ENCODE measurements at places on chromosomes 11 and 22.

- DNase-seq, result no peak
These were observed 229.0 kb upstream of the ZC3H12C start for GRCh38 chr11:109864151-109864661.

DNA sequence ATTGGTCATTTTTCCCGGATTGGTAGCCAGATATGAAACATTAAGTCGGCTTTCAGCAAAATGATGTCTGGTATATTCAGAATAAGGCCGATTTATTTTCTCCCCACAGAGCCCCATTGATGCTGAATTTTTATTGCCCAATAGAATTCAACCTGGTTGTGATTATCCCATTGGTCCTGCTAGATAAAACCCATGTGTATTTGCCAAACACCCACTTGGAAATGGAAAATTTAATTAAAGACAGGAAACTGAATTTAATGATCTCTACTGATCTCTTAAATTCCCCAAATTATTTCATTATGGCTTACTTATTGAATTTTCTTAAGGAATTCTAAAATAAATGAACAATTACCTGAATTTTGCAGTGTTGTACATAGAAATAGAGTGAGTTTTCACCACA, 609.8 kb downstream of the NTM start:
- DNase-seq, result no peak

GRCh38 chr22:29737251-29738117, 17.7 kb downstream of the CABP7 start:
- DNase-seq, result no peak

DNA sequence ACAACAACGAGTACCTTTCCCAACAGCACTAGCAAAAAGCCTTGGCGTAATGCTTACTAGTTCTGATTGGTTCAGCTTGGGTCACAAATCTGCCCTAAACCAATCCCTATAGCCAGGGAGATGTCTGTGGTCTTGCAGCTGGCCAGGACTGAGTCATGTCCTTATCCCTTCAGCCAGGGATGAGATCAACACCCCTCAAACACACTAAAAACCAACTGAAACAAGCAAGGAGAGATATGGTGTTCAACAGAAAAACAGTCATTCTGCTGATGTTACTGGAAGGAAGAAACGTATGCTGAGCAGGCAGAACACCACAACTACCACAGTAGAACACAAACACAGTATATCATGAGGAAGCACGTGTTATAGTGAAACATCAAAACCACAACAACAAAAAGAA, 375.6 kb downstream of the LARGE1 start:
- DNase-seq, result peak; percentile 22

DNA sequence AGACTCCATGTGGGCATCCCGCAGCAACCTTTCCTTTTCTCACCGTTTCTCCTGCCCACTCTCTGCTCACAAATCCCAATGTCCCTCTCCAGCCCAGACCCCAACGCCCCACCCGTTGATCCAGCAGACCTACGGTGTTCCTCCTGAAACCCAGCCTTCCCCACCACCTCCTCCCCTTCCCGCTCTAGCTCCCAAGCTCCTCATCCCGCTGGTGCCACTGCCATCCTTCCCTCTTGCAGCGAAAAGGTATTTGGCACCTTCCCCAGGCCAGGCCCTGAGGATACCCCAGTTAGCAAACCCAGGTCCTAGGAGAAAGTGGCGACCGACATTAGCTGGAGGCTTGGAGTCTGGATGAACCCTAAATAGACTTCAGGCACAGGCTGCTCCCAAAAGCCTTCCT, 84.0 kb upstream of the RTL6 start:
- no peak for DNase-seq

DNA sequence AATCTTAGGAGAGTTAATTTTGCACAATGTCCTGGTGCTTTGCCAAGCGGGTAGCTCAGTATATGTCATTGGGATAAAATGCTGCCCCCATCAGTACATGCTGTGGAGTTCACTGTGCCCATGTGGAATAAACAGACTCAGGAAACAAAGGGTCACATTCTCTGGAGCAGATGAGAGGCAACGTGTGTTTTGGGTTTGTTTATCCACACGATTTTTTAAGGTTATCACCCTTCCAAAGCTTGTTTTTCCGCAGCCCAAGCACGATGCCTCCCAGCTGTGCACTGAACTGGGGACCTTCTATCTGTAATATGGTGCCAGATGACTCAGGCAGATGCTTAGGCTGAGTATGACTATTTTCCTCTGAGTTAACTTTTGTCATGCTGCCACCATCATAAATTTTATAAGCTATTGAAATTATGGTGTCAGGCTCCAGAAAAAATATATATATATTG, 6.5 kb downstream of the OR4D6 start:
- no peak for DNase-seq

DNA sequence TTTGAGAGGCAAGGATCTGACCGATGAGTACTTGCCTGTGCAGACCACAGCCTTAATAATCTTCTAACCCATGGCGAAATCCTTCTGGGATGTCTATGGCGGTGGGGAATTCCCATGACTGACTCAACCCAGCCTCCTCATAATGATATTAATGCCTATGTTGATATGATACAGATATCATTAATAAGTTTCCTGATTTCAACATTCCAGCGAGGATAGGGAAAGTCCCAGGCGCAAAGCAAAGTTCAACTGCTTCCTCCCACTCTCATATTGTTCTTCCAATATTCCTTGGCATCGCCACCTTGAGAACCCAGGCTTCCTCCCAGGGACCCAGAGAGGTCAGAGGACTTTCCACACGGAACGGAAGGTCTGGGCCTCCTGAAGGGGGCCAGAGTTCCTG, 110.3 kb upstream of the TMEM45B start:
- DNase-seq, result no peak

GRCh38 chr22:28995551-28995950, 66.1 kb downstream of the C22orf31 start:
- no peak for DNase-seq

DNA sequence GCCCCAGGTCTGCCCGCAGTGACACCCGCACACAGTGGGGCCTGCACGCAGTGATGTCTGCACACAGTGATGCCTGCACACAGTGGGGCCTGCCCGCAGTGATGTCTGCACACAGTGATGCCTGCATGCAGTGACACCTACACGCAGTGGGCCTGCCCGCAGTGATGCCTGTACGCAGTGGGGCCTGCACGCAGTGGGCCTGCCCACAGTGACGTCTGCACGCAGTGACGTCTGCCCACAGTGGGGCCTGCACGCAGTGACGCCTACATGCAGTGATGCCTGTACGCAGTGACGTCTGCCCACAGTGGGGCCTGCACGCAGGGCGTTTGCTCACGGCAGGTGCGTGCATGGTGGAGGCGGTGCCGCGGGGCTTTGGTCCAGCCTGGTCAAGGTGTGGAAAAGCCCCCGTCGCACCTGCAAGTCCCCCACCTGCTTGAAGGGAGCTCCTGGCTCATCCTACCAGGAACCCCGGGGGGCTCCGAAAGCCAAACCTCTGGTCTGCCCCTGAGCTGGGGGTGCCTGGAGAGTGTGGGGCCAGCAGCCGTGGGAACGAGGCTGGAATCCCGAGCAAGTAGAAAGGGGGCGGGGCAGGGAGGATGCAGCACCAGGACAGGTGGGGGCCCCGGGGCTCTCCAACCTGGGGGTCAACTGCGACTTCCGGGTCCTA, 8.9 kb upstream of the SYT8 start:
- no peak for DNase-seq

DNA sequence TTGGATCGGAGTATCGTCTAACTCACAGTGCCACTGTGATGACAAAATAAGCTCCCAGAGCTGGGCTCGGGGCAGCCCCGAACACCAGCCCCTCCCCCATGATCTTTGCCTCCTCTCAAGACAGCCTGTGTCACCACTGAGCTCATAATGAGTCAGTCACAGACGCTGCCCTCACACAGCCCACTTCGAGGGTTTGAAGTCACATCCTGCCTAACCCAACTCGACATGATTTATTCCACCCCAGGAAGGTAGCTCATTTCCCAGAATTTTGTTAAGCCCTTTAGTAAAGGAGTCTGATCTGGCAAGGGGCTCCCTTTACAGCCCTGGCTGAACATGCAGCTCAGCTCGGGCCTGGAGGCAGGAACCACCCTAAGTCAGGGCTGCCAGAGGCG, 22.8 kb downstream of the MYH9 start:
- DNase-seq, result peak; percentile 90

- no peak for DNase-seq
These were observed 607.9 kb downstream of the NTM start for GRCh38 chr11:131978351-131978750.

DNA sequence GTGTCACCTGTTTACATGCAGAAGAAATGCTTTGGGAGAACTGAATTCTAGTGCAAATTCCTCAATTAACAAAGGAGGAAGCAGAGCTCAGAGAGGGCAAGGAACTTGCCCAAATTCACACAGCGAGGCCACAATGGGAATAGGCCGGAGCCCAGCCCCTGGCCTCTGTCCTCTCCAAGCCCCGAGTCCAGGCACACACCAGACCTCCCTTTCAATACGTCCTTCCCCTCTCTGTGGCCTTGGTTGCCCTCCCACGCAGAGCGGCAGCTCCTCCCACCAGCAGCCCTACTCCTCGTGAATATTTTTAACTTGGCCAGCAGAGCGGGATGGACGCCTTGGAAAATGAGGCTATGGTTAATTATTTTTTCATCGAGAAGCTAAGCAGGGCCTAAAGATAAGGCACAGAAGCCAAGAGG, 1.6 kb upstream of the CARD10 start:
- DNase-seq, result no peak

- DNase-seq, result peak; percentile 100
These were observed 4.0 kb upstream of the FTH1 start for GRCh38 chr11:61971248-61972111.

DNA sequence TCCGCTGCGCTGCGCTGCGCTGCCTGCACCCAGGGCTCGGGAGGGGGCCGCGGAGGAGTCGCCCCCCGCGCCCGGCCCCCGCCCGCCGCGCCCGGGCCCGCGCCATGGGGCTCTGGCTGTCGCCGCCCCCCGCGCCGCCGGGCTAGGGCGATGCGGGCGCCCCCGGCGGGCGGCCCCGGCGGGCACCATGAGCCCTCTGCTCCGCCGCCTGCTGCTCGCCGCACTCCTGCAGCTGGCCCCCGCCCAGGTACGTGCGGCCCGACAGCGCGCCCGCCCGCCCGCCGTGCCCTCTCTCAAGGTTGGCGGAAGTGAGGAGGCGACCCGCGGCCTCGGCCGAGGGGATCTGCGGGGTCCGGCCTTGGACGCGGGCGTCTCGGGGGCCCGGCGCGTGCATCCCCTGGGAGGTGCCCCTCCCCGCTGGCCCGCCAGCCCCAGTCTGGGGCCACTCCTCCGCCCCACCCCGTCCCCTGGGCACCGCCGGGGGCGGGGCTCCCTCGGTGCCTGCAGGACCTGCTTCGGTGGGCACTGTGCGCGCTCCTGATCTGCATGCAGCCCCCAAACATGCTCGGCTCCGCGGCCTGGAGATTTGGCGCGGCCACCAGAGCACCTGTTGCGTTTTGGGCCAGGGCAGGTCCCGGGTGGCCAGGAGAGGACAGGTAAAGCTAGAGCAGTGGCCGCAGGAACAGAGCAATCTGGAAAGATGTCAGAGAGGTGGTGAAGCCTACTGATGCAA, 429 bp downstream of the VEGFB start:
- DNase-seq, result no peak

DNA sequence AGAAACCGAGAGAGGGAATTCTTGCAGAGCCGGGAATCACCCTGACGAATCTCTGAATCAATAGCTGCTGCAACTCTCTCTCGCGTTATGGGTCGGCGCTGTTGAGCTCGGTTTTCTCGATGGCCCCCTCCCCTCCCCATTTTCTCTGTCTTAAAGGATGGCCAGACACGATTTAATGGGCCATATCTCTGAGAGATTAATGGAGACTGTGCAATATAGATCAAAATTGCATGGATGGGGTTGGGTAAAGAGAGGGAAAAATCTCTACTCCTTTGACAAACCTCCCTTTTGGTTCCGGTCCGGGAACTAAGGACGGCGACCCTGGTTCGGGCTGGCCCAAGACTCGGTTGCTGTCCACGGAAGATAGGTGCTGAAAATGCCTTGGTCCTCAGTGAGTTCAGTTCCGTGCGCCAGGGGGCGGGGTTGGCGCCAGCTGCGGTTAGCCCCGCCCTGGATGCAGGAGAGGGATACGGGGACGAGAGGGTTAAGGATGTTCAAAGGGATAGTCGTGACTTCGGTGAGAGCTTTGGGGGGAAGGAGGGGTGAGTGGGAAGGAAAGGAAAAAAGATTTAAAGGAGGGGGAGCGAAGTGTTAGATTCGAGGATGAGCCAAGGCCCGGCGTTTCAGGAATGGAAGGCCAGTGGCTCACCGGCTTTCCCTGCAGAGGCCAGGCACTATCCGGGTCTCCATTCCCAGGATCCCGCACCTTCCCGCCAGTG, 103.6 kb upstream of the HSD17B12 start:
- peak; percentile 56 for DNase-seq

DNA sequence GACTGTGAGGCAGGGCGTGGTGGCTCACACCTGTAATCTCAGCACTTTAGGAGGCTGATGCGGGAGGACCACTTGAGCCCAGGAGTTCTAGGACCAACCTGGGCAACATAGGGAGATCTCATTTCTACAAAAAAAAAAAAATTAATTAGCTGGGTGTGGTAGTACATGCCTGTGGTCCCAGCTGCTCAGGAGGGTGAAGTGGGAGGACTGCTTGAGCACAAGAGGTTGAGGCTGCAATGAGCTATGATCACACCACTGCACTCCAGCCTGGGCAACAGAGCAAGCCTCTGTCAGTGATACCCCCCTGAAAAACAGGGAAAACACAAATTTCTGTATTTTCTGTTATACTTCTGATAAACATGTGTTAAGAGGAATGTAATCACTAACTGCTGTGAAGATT, 57.8 kb upstream of the ARHGAP32 start:
- peak; percentile 15 for DNase-seq

- no peak for DNase-seq
These were observed 76.8 kb upstream of the SHANK2 start for GRCh38 chr11:71329165-71329510.
